ENCODE measurements at places on chromosomes 5 and 9. TPM values are rescaled to one million over a fixed set of nuclear protein-coding genes. Genes with fewer than 3 reads are reported as not detected.

GRCh38 chr9:4618700-4619099, 43.4 kb upstream of the PLPP6 start:
- DNase-seq, result no peak

DNA sequence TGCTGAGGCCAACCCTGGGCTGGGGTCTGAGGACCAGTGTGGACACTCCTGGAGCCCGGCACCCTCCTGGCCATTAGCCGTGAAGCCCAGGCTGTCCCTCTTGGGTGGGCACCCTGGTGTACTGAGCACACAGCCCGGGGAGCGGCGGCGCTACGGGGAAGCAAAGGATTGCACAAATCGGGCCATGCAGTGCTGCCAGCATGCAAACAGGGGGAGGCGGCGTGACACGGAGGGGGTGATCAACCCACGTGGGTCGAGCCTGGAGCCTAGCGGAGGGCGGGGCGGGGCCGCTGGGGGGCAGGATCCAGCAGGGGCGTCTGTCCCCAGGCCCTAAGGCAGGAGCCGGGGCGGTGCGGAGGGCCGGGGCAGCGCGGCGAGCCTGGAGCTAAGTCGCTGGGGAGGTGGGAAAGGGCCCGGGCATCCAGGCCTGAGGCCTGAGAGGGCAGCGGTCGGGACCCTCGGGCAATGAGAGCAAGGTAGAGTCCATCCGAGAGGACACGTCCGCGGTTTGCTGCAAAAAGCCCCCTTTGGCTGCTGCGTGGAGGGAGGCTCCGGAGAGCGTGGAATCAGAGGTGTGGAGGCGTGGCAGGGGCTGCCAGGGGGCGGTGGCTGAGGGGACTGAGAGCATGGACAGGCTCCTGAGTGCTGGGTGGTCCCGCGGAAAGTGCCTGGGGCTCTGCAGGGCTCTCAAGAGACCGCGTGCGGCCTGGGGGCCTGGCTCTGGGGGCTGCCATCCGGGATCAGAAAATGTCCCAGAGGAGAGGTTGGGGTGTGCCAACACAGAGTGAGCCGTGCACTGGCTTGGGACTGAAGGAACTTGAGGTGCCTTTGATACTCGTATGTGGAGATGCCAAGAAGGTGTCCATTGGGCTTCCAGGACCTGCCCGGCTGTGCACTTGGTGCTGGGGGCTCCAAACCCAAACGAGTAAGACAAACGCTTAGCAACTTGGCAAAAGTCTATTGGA, 94.2 kb downstream of the BARX1 start:
- no peak for DNase-seq

- no peak for DNase-seq
Measured at GRCh38 chr5:81904166-81904565, 67.7 kb upstream of the ATG10 start.

DNA sequence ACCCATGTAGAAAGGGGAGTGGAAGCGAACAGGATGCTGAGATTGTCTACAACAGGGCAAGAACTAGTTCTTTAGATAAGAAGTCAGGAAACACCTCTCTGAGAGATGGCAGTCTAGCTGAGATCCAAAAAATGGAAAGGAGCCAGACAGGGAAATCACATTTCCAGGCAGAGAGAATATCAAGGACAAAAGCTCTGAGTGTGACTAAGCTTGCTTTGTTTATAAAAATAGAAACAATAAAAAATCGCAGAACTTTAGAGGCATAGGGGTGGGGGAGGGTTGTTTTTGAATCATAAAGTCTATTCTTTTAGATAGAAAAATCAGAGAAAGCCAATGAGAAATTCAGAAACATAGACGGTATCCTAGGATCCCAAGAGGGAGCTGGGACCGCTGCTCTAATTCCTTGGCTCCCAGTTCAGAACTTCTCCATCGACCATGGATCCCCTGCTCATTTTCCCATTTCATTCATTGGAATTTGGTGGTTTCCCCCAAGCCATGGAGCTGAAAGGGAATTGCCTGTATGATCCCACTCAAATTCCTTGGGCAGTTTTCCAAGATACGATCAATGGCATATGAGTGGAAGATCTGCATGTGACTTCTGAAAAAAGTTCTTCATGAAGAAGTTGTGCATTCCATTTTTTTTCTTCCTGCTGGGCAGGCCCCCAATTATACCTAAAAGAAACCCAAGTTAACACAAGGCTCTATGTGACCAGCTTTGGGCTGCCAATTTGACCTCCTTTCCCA, 182.0 kb downstream of the GRIA1 start:
- DNase-seq, result no peak

HRCT1 gene
- polyA plus RNA-seq, result 0.90 TPM
